ENCODE measurements at places on chromosomes 6 and 20.

DNA sequence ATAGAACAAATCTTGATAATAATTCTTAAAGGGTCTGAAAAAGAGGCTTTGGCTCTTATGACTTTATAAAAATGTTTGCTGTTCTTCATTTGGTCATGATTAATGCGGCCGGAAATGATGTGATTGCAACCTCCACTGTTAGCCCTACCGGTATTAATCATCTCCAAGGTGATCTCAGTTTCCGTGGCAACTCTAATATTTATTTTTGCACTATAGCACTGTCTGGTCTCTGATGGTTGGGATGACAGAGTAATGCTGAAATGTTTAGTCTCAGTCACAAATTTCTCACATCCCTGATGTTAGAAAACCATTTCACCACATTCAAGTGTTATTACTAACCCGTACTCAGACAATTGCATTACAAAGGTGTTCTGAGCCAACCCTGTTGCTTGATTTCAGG lies 87.4 kb downstream of the TMEM200A start:
- no peak for DNase-seq

- DNase-seq = no peak
Measured at GRCh38 chr6:16244446-16244845, 6.1 kb downstream of the GMPR start.

- DNase-seq = no peak
Measured at GRCh38 chr6:25324066-25324762, 45.0 kb downstream of the CARMIL1 start.

DNA sequence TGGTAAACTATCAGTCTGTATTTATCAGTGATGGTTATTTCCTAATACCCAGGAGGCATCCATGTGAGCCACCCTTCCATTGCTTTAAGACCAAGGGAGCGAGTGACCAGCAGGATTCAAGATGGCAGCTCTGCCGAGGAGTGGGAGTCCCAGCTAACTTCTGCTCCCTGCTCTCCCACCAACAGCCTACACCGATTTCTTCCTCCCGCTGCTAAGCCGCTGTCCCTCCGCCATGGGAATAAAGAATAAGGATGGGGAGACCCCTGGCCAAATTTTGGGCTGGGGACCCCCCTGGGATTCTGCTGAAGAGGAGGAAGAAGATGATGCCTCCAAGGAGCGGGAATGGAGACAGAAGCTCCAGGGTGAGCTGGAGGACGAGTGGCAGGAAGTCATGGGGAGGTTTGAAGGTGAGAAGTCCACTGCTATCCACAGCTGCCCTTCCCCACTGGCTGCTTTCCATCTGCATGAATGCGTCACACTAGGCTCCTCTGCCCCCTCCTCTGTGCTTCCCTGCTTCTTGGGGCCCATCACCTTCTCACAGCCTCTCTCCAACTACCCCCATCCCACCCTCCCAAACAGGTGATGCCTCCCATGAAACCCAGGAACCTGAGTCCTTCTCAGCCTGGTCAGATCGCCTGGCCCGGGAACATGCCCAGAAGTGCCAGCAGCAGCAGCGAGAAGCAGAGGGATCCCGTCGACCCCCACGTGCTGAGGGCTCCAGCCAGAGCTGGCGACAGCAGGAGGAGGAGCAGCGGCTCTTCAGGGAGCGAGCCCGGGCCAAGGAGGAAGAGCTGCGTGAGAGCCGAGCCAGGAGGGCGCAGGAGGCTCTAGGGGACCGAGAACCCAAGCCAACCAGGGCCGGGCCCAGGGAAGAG lies 10.3 kb downstream of the NFKBIL1 start:
- no peak for DNase-seq

DNA sequence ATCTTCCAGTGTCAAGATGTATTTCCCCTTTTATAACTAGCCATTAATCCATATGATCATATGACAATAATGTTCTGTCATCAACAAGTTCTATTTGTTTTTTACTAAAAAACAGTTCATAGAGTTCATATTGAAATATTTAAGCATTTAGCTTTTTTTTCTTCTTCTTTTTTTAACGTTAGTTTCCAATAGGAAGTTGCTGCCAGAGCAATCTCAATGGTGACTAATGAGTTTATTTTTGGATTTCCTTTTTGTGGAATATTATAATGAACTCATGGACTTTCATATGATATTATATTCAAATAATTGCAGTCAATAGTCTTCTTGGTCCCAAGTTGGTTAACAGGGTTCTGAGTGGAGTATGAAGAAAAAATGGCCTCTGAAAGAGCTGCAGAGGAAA lies 343.3 kb downstream of the BCKDHB start:
- DNase-seq = no peak

- no peak for DNase-seq
Measured at GRCh38 chr6:66926060-66926459, 1219.0 kb upstream of the EYS start.

- no peak for DNase-seq
Measured at GRCh38 chr6:118370722-118371121, 177.4 kb upstream of the PLN start.

- DNase-seq = no peak
Measured at GRCh38 chr6:41222045-41222444, 6.1 kb upstream of the TREML4 start.

DNA sequence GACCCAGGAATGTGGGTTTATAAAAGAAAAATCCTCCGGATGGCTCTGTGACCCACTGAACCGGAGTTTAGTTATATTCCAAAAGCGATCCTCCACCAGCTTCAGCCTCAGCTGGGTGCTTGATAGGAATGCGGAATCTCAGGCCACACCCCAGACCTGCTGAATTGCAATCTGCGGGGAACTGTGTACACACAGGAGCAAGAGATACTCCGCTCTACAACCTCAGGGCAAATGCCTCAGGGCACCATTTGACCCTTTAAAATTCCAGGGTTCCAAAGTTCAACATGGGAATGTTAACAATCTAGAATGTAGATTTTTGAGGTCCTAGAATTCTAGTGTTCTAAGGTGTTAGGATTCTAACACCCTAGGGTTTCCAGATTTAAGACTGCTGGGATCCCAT lies 10.8 kb downstream of the BPIFA2 start:
- DNase-seq = no peak

DNA sequence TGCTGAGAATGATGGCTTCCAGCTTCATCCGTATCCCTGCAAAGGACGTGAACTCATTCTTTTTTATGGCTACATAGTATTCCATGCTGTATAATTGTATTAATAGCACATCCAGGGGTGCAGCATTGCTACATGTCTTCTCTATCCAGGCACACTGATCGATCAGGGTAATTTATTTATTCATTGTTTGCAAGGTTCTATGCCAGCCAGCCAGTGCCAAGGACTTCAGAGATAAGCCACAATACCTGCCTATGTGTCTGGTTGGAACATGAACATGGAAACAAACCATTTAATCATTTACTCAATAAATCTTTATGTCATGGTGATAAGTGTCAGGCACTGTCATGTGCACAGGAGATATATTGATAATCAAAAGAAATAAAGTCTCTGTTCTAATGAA lies 5.8 kb upstream of the OR2B3 start:
- DNase-seq = no peak

- DNase-seq = no peak
Measured at GRCh38 chr20:7879883-7880282, 60.4 kb downstream of the HAO1 start.

GRCh38 chr6:70549327-70549726 lies 17.4 kb upstream of the SDHAF4 start:
- no peak for DNase-seq

GRCh38 chr6:132227904-132228303 lies 173.4 kb downstream of the MOXD1 start:
- no peak for DNase-seq

DNA sequence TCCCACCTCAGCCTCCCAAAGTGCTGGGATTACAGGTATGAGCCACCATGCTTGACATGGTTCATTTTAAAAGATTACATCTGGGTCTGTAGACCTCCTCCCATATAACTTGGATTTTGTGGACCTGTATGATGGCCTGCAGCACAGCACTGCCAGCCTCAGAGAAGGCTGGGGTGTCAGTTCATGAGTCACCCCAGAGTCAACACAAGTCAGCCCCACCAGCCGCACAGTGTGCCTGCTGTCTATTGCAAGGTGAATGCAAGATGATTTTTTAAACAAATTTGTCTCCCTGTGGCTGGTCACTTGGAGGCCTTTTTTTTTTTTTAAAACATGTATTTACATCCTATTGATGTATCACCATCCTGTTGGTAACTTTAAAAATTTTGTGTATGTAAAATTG lies 76.7 kb downstream of the RREB1 start:
- DNase-seq = no peak

- no peak for DNase-seq
Measured at GRCh38 chr20:45019762-45020123, 53.4 kb downstream of the STK4 start.

- DNase-seq = no peak
Measured at GRCh38 chr20:19406381-19406780, 193.9 kb downstream of the SLC24A3 start.

DNA sequence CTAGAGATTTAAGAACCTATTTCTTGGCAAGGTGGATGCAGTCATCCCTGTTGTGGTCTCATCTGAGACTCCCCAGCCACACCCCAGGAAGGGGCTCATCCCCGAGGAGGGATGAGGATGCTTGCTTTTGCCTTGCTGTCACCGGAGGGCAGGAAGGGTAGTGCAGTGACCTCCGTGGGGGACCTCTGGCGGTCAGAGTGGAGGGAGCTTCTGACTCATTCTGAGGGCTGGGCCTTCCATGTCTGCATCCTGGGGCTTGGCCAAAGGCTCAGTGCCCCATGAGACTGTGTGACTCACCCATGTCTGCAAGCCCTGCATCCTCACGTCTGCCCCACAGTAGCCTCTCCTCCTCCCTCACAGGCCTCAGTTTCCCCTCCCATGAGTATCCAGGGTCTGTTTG lies 38.7 kb downstream of the UQCC2 start:
- peak; percentile 57 for DNase-seq

DNA sequence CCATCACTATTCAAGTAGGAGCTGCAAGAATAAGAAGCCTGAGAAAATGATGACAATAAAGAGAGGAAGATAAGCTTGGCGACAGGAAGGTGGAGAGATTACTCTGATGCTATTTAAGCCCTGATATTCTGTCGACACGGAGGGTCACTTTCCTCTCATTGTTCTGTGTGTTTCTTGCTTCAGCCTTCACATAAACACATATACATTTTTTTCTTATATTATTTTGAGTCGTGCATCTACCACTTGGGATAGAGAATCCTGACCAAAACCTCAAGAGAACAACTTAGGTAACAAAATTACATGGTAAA lies 10.5 kb downstream of the PTCHD4 start:
- no peak for DNase-seq

DNA sequence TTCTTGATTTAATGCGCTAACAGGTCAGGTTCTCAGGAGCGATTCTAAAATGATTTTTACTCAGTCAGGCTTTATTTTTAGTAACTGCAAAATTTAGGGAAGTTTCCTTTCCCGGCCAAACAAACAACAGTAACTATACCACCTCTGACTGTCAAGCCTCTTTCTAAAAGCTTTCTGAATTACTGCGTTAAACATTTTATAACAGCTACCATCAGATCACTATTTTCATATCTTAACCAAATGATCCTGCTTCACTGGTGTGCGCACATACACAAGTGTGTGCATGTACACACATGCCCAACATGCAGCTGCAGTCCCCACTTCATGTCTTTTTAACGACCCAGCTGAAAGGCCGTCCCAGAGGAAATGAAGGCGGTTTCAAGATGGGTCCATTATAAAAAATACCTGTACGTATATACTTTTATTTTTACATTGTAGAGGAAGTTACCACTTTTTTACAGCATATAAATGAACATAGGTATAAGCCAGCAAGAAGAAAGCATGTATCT lies 25.0 kb downstream of the TMEM242 start:
- no peak for DNase-seq

DNA sequence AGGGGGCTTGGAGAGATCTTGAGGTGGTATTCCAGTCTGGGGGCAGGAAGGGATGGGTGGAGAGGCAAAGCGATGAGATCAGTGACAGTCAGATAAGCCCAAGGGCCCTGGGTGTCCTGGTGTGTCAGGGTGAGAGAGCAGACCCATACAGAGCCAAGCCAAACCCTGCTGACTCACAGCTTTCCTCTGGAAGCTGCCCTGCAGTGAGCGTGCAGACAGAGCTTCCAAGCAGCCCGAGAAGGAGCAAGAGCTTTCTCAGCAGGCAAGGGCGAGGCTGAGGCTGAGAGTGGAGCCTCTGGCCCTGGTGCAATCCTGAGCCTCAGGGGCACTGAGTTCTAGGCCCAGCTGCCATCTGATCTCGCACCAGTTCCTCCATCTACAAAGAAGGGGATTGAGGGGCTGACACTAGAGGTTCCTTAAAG lies 91.1 kb upstream of the HIVEP1 start:
- no peak for DNase-seq

- no peak for DNase-seq
Measured at GRCh38 chr20:43567477-43567876, 8.7 kb downstream of the SGK2 start.

GRCh38 chr6:165204807-165205545 lies 104.4 kb downstream of the C6orf118 start:
- DNase-seq = no peak

- no peak for DNase-seq
Measured at GRCh38 chr6:118495485-118496280, 52.4 kb upstream of the PLN start.

- peak; percentile 70 for DNase-seq
Measured at GRCh38 chr6:42075159-42075838, 25.0 kb downstream of the TAF8 start.

DNA sequence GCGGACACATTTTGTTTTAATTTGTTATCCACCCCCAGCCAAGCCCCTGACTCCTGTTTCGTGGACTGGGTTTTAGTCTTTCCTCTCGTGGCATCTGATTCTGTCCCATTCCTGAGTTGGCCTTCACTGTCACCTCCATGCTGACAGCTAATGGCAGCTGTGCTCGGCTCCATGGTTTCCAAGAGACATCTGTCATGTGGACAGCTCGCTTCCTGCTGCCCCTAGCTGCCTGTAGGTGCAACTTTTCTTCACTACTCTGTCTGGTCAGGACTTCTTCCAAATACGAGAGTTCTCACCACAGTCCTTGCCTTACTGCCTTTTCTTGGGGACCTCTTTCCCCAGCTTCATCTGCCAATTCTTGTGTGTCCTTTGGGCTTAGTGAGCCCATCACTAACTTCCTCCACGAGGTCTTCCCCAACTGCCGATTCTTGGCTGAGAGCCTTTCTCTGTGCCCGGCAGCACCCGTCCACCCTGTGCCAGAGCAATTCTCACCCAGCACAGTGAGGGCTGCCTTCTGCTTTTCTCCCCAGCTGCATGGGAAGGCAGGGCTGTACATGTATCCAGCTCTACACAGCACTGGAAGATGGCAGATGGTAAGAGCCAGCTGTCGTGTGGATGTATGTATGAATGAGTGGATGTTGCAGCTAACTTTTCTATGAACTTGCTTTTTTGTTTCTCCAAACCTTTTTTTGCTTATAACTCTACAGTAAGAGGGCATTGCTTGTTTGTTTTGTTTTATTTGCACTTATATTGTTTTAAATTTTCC lies 140.4 kb downstream of the F13A1 start:
- no peak for DNase-seq

DNA sequence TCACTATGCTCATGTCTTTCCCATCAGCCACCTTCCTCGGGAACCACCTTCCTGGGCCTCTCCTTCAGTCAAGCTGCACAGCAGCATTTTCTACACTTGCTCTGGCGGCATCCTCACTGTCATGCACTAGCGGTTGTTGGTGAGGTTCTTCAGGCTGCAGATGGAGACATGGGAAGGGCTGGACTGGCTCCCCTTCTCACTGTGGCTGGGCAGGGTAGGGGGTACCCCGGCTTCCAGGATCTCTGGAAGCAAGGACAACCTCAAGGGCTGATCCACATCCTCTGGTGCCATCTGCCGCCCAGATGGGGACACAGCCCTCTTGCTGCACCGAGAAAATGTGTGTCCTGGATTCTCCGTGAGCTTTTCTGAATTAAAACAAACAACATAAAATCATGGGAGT lies 180.1 kb upstream of the RNF24 start:
- no peak for DNase-seq
